ENCODE measurements at places on chromosomes 5 and 9. TPM values are rescaled to one million over a fixed set of nuclear protein-coding genes. Genes with fewer than 3 reads are reported as not detected.

The TYRP1 gene
- not detected for total RNA-seq

DNA sequence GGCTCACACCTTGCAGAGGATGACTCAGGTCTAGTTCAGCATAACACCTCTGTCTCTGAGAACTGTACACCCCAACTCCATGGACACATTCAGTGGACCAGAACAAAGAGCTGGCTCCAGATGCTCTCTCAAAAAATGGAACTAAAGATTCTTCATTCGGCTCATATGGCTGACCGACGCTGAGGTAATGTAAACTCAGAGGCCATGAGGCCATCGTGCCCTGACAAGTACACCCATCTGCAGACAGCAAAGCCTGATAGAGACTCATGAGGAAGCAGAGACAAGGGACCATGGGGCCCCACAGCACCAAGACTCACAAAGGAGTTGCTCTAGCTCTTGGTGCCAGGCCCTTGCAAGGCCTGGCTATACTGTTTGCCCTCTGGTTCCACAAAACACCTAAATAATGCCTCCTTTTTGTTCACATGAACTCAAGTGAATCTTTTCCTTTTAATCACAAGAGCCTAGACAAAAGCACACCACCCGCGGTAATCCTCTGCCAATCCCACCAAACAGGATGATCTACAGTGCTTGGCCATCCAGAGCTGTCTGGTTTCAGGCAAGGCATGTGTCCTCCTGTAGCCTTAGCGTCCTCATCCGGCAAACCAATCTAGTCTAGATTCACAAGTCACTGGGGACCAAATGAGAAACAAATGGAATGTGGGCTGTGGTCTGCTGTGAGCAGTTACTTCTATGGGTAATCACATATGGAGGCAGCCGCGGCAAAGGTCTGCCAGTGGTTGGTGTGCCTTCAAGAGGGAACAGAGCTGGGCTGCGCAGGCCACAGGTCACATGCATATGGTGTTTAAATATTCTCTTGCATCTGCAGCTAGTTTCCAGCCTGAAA lies 22.7 kb downstream of the MED27 start:
- DNase-seq: no peak

The ADAMTS13 gene
- 1.3 TPM for total RNA-seq

GRCh38 chr5:93596676-93597490 lies 13.9 kb downstream of the NR2F1 start:
- peak; percentile 53 for DNase-seq

Data from activated CD4-positive, alpha-beta T cell treated with anti-CD3 and anti-CD28 coated beads, Interleukin-2, amount 10 ng/mL, durations not matched to agents 24 days and 14 days (primary cell).